Germinal center (tissue), 1 donor: ENCODE measurements at places on chromosomes 16 and 17.

DNA sequence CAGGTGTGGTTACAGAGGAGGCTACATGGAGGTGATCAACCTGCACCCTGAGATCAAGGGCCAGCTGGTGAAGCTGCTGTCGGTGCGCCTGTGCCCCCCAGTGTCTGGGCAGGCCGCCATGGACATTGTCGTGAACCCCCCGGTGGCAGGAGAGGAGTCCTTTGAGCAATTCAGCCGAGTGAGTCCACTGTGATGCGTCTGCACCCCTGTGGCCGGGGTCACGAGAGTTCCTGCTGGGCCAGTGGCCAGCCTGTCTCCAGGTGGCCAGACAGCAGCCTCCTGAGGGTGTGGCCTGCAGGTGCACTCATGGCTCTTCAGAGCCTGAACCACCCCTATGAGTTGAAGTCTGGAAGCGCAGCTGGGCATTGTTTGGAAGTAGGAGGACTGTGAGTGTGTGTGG lies 38.1 kb downstream of the GPT2 start:
- no peak for DNase-seq

DNA sequence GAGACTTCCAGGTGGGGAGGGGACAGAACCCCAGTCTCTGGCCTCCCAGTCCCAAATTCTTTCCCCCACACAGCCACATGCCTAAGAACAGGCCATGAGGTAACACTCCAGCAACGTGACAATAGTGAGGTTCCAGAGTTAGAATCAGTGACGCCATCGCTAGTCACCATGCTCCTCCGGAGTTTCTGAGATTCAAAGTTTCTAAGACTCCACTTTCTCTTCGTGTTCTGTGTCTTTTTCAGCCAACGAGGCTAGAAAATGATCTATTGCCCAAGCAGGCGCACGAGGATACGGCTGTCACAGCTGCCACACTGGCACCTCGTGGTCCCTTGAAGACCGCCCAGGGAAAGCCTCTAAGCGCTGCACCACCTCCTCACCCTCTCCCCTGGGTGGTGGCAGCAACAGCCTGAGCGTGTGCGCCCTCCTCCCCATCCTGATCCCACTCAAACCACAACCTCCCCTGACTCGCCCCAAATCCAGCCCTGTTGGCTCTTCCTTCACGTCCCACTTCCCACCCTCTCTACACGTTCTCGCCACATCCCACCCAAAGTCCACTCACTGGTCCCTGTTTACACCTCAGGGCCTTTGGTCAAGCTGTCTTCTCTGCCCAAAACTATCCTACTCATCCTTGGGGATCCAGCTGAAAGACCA lies 1.0 kb downstream of the MCRIP1 start:
- DNase-seq, result no peak

GRCh38 chr16:85316321-85316919 lies 204.1 kb upstream of the CIBAR2 start:
- DNase-seq, result peak; percentile 49

DNA sequence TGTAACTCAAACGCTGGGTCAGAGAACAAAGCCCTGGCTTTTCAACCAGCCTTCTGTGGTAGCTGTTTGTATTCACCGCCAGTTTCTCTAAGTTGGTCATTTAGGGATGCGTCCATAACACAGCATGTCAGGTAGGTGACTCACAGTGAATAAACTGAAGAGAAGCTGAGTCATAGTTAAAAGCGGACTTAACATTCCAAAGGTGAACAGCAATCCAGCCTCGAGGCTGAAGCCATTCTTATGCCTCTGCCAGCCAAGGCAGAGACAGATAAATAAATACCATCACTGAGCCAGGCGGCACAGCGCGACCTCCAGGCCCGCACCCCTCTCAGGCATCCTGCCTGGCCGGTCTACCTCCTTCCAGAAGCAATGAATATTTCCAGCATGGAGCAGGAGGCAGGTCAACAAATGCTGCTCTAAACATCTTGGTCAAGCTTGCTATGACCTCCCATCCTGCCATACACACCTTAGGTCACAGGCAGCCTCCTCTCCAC lies 12.4 kb upstream of the CACNG4 start:
- no peak for DNase-seq

- no peak for DNase-seq
Observed at GRCh38 chr16:27326251-27326650, 12.5 kb downstream of the IL4R start.

- no peak for DNase-seq
Observed at GRCh38 chr17:49716668-49717364, 9.1 kb upstream of the SLC35B1 start.

GRCh38 chr16:85105475-85105874 lies 6.8 kb downstream of the CIBAR2 start:
- DNase-seq, result no peak

GRCh38 chr17:50269477-50270434 lies 4.5 kb upstream of the TMEM92 start:
- DNase-seq, result peak; percentile 63

- DNase-seq, result peak; percentile 44
Observed at GRCh38 chr17:83198366-83199341, 119.2 kb downstream of the METRNL start.

DNA sequence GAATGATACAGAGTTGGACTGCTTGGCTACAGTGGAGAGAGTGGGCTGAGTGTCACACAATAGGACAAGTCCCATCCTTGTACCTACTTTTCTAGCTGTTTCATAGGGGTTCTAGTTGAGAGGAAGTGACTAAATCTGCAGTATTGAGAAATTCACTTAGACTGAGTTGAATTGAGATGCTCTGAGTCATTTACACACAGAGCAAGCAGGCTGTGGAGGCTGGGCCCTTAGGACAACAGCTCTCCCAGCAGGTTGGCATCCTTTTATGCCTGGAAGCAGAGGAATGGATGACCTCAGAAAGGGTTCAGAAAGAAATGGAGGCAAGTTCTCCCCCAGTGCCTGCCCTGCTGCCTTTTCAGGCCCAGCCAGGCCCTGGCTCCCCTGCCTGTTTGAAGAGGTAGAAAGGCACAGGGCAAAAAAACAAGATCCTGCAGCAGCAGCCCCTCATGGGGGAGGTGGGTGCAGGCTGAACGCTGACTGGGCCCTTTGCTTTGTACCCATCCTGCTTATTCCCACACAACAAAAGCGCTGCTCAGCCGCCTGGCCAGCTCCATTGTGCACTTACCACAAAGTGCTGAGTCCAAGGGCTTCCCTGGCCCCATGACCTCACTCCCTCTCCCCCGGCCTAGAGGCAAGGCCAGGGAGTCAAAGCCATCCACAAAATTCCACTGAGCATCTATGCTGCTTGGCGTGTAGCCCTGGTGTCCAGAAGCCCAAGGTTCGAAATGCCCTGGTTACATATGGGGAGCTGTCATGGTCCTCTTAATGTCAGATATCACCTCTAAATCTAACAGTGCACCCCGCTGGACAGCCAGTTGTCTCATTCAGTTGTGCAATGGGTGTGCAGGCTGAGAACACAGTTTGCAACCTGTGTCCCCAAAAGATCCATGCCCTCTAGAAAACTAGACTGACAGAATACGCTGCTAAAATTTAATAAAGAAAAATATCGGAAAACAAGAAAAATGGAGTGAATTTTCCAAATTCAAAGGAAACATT lies 5.4 kb upstream of the CRYBA1 start:
- no peak for DNase-seq
